ENCODE measurements at places on chromosomes 16 and 17.

DNA sequence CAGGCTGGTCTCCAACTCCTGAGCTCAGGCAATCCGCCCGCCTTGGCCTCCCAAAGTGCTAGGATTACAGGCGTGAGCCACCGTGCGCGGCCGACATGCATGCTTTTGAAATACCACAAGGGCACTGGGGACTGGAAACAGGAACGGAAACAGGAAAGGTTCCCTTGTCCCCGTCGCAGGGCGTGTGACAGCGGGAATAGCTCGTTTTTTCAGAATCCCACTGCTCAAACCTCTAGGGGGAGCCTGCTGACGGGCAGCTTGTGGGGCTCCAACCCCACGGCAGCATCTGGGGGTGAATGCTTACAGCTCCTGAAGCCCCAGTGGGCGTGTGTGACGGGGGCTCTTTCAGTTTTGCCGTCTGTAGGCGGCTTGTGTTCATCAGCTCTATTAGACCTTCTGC is 18.8 kb upstream of the ASGR2 start:
- no peak for DNase-seq

DNA sequence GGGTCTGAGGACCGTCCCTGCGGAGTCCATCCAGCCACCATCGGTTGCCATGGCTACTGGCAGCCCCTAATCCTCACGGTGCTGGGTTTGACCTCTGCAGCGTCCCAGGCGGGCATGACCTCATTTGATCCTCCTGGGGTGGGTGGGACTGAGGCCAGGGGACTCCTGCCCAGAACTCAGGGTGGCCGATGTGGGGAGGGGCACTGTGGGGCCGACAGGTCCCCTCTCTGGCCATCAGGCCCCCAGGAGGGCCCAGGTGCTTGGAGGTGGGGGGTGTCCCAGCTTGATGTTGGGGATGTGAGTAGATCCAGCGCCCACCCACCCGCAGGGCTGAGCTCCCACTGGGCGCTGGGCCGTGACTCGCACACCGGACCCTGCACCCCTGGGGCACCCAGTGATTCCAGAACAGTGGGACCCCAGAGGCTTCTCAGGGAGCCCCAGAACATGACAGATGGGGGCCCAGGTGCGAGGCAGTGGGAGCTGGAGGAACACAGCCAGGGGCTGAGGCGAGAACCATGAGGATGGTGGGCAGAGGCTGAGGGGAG is 1.6 kb upstream of the SSTR5 start:
- no peak for DNase-seq

DNA sequence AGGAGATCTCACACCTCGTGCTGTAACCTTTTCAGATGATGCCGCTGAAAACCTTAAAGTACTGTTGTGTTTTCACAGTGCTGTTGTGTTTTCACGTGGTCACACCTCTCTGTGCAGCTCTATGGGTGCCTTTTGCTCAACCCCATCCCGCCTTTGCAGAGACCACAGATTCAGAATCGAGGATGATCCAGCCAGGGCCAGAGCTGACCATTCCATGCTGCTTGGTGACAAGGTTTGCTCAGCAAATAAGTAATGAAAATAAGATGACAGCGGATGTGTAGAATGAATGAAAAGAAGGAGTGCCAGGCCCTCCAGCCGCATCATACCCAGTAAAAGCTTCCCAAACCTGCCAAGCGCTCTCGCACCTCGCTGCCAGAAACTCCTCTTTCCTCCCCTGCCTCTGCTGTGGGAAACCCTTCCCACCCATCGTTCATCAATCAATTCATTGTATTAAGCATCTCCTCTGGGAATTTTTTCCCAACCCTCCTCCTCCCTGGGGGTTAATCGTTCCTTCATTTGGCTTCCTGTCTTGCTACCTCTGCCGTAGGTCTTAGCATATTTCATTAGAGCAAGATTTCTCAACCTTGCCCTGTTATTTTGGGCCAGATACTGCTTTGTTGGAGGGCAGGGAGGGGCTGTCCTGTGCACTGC is 93.4 kb upstream of the CRHR1 start:
- DNase-seq, result no peak

- DNase-seq, result no peak
Measured at GRCh38 chr16:30904114-30904780, 7.8 kb downstream of the CTF1 start.

GRCh38 chr16:47617732-47618131 is 156.6 kb downstream of the PHKB start:
- no peak for DNase-seq

Data from NCI-H1694 (cell line).